Activated CD8-positive, alpha-beta memory T cell treated with anti-CD3 and anti-CD28 coated beads for 4 hours (primary cell): ENCODE measurements at places on chromosomes 3 and 15.

DNA sequence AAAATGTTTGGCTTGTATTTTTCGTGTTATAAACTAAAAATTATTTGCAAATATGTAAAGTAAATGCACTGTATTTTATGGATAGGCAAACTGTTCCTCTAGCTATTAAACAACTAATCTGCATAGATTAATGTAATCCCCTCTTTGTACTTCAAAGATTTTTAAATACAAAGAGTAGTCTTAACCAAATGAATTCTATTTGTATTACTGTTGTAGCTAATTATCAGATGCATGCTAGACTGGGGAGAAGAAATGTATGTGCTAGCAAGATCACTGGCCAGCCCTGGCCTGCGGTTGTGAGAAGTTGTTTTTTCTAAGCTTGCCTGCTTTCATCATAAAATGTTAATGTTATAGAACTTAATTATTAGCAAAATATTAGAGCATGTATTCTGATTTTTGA lies 92.6 kb downstream of the STT3B start:
- DNase-seq, result no peak

GRCh38 chr15:64635499-64636495 lies 139.6 kb downstream of the RBPMS2 start:
- DNase-seq, result no peak

GRCh38 chr15:59570315-59570714 lies 41.3 kb upstream of the GCNT3 start:
- DNase-seq, result no peak

- DNase-seq, result no peak
Observed at GRCh38 chr3:89182056-89182455, 74.6 kb downstream of the EPHA3 start.

DNA sequence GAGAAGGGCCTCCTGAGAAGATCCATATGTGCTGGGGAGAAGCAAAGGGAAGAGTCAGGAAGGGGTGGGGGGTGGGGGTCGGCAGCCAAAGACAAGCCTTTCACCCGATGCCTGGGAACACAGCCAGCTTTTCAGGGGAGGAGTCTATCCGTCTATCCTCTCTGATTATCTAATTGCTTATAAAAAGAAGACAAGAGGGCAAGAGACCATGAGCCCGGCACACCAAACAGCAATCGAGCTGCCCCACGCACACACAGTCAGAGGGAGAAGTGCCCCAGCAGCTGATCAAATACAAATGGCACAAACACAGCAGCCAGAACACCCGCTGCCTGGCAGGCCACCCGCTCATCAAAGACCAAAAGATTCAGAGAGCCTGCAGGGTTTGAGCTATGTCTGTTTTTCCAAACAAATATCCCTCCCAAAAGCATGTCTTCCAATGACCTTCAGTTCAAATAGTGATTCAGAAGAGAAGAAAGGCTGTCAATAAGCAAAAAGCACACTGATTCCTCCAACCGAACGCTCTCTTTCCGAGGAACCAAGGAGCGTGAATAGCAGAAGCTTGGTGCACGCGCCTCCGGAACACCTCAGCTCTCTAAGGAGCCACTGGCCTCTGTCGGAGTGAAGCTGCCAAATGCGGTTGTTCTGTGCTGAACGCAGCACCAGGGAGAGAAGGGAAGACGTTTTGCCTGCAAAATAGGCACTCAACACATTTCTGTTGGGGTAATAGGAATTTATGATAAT lies 419.2 kb downstream of the OCA2 start:
- DNase-seq, result no peak

GRCh38 chr15:53527996-53528395 lies 231.5 kb downstream of the WDR72 start:
- DNase-seq, result no peak

GRCh38 chr15:58432401-58432800 lies 610 bp downstream of the LIPC start:
- DNase-seq, result no peak

GRCh38 chr3:182244222-182244971 lies 532.7 kb downstream of the SOX2 start:
- DNase-seq, result no peak

DNA sequence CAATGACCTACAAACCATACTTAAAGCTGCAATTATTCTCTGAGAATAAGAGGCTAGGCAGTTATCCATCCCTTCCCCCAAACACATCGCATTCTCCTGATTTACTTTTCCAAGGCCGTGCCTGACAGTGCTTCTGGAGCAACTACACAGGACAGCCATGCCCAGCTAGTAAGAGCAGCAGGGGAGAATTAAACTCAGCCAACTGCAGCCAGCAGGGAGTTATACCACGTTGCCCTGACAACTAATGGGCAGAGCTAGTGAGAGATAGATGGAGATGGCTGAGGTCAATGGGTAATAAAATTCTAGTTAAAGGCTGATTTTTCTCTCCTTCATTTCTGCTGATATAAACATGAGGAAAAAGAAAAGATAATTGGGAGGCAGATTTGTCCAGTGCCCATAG lies 193.8 kb upstream of the PPP2R3A start:
- no peak for DNase-seq

DNA sequence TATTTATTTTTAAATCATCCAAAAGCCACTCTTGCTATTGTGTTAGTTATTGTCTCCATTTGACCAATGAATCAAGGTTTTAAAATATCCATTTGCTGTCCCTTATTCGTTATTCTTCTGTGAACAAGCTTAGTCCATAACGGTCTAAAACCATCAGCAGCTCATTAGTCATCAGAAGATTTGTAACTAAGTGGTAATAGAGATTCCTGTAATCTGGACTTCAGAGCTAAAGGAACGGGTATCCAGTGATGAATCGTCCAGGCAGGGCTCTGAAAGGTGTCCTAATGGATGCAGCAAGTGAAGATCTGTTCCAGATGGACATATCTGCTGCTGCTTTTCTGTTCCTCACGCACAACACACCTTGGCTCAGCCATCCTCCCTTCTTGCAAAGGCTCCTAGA lies 362.7 kb upstream of the CFAP20DC start:
- DNase-seq, result no peak

DNA sequence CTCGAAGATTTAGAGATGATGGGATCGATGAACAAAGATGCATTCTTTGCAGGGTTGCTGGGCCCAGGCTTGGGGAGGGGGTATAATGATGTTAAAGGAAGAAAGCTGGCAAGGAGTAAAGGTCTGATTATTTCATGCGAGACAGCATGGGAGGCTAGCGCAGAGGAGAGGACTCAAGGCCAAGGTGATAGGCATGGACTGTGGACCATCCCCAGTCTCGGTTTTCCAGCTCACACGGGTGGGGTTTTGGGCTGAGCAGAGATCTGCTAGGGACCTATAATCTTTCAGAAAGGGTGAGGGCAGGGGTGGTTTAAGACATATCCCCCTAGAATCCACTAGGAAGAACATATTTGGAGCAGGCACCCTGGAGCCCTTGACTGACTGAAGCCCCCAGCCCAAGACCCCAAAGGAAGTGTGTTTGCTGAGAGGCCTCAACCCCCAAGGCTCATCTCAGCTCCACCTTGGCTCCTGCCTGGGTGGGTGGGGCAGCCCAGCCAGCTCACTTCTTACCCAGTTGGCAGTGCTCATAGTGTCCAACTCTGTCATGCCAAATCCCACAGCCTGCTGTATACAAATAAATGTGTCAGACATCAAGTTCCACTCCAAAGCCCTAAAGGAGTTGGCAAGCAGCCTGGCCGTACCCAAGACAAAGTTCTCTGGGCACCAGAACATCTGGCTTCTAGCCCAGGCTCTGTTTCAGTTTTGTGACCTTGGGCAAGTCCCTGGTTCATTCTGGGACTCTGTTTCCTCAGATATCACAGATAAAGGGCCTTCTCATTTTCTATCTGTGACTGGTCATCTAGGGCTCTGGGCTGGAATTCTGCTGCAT lies 17.9 kb downstream of the ACSBG1 start:
- no peak for DNase-seq

- no peak for DNase-seq
Observed at GRCh38 chr3:124203292-124203691, 211.4 kb upstream of the ROPN1 start.

DNA sequence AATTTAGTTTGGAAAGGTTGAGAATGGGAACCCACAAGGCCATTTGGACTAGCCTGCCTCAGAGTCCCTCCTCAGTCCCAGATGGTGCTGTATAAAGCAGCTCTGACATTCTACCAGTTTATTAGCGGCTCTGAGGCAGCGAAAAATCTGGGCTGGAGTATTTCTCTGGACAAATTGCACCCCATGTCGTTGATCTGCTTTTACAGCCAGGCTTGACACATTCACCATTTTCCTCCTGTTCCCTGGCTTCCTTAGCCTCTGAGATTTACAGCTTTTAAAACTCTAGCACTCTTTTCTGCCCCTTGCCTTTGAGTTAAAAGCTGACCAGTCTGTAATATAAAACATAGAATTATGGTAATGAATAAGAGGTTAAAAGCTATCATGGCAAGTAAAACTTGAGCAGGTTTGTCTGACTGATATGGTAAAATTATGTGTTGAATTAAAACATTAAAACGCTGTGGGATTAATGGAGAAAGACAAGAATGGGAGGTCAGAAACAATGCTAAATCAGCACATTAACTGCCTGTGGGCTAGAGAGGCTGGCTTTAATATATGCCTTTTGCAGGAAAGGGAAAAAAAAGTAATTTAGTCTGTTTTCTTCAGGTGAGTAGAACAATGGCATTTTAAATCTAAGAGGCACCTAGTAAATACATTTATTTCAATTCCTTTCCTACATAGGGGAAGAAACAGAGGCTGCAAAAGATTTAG lies 131.2 kb downstream of the MCTP2 start:
- no peak for DNase-seq

- DNase-seq, result no peak
Observed at GRCh38 chr3:39067286-39067685, 15.5 kb downstream of the WDR48 start.

GRCh38 chr15:61126811-61127210 lies 102.3 kb downstream of the RORA start:
- no peak for DNase-seq

- no peak for DNase-seq
Observed at GRCh38 chr3:23288286-23288685, 85.2 kb downstream of the UBE2E2 start.

DNA sequence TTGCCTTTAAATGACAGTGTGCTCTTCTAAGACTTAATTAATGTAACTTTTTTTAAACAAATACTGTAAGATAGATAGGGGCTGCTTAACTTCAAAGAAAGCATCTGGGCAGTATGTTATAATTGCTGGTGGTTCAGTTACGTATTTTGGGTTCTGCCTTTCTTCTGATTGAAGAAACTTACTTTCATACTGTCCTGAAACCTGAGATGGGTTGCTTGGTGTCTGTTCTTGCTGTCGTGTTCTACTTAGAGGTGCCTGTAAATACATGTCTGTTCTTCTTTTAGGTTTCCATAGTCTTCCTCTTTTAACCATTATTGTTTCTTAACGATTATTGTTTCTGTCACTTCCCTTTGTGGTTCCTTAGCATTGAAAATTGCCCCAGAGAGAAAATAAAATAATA lies 297.7 kb upstream of the CHRM5 start:
- no peak for DNase-seq

- DNase-seq, result peak; percentile 55
Observed at GRCh38 chr15:78618490-78618934, 2.3 kb downstream of the CHRNA3 start.

GRCh38 chr15:25568751-25569150 lies 129.9 kb upstream of the UBE3A start:
- DNase-seq, result no peak

DNA sequence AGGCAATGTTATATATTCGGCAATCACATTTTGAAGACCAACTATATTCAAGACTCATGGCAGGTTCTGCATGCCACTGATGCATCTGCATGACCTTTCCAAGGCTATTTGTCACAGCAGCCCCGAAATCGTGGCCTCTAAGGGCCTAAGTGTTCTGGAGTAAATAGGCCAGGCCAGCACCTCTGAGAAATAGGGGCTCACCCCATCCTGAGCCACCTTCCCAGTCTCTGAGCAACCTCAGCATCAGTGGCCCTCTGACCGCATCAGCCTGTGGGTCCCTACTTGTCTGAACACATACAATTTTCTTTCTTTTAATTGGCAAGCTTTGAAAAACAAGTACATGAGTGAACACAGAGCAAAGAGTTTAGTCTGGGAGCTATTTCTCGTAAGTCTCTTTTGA lies 45.9 kb upstream of the THBS1 start:
- no peak for DNase-seq

DNA sequence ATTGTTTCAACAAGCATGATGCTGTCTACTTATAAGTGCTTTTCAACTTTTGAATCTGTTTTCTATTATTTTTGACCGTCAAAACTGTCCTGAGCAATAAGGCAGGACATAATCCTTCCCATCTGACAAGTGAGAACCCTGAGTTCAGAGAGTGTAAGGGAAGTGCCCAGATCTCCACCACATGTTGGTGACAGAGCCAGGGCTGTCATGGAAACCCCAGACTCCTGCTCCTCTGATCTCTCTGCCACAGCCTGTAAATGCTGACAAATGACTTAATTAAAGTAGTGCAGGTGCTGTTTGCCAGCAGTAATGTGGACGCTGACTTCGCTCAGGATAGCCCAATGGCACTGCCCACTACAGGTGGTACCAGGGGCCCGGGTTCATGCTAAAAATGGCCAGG lies 40.3 kb downstream of the SPSB4 start:
- DNase-seq, result no peak

GRCh38 chr3:74636981-74637380 lies 22.5 kb upstream of the CNTN3 start:
- no peak for DNase-seq

DNA sequence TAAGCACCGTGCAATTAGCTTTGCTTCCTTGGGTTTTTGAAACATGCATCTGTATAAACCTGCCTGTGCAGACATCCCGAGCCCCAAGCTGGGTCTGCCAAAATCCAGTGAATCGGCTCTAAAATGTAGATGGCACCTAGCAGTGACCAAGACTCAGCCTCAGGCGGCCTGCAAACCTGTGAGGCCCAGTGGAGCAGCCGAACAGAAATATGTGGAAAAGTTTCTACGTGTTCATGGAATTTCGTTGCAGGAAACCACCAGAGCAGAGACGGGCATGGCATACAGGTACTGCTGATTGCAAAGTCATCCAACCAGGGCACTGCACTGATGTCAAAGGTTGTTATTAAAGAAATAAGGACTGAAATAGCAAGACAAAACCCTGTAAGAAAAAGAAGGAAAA lies 22.8 kb downstream of the KCNAB1 start:
- DNase-seq, result no peak

GRCh38 chr3:9514956-9515355 lies 38.7 kb downstream of the LHFPL4 start:
- DNase-seq, result no peak

DNA sequence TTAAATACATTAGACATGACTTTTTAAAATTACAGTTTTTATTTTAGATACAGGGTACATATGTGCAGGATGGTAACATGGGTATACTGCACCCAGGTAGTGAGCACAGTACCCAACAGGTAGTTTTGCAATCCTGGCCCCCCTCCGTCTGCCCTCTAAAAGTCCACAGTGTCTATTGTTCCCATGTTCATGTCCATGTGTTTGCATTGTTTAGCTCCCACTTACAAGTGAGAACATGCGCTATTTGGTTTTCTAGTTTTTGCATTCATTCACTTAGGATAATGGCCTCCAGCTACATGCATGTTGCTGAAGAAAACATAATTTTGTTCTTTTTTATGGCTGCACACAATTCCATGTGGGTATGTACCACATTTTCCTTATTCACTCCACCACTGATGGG lies 23.8 kb downstream of the C3orf70 start:
- no peak for DNase-seq
